Osteocyte (in vitro differentiated cells): ENCODE measurements at places on chromosomes 5 and 9. TPM values are rescaled to one million over a fixed set of nuclear protein-coding genes. Genes with fewer than 3 reads are reported as not detected.

DNA sequence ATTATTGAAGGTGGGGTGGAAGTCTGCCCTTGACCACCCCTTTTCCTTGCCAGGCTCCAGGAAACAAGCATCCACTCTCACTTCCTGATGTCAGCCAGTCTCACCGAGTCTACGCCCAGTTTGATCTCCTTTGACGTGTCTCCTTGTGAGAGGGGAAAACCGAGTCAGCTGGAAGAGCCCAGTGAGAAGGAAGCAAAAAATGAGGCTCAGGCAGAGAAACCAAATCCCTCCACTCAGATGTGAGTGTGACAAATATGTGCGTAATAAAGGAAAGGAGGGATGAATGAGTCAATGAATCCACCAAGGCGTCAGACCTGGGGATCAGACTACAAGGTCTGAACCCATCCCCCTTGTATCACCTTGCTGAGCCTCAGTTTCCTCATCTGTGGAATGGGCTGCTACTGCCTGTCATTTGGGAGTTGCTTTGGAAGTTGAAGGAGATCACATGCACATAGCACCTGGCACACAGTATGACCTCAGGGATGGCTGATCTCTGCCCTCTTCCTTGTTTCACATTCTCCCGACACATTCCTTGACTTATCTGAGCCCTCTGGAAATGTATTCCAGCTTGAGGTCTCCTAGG, 61.3 kb upstream of the XPA start:
- DNase-seq = no peak

DNA sequence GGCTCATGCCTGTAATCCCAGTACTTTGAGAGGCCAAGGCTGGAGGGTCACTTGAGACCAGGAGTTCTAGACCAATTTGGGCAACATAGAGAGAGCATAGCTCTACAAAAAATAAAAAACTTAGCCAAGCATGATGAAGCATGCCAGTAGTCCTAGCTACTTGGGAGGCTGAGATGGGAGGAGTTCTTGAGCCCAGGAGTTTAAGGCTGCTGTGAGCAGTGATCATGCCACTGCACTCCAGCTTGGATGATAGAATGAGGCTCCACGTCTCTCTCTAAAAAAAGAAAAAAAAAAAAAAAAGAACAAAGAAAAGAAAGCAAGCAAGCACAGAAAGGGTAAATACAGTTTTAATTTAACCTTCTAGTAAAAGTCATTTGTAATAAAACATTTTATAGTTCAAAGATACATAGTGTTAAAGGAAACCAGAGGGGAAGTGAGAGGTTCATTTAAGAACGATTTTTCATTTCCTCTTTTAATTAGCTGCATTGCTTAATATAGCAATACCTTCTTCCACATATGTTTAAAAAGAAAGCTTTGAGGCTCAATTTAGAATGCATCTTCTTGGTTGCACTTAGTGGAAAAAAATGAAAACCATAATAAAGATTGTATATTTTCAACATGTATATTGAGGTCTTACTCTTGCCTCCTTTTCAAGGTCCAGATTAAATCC, 14.9 kb downstream of the GAPT start:
- DNase-seq = no peak

GRCh38 chr5:93145767-93146166, 435.3 kb downstream of the NR2F1-AS1 start:
- no peak for DNase-seq

NIPAL4 gene
- total RNA-seq = 2.3 and 2.4 TPM in 2 replicates
